ENCODE measurements at places on chromosomes 3 and 15.

GRCh38 chr3:23650371-23651140, 155.2 kb upstream of the UBE2E1 start:
- no peak for DNase-seq

- no peak for DNase-seq
These were observed 3.3 kb upstream of the DCP1A start for GRCh38 chr3:53350652-53351051.

- DNase-seq: no peak
These were observed 43.2 kb upstream of the UBE2E2 start for GRCh38 chr3:23159929-23160328.

DNA sequence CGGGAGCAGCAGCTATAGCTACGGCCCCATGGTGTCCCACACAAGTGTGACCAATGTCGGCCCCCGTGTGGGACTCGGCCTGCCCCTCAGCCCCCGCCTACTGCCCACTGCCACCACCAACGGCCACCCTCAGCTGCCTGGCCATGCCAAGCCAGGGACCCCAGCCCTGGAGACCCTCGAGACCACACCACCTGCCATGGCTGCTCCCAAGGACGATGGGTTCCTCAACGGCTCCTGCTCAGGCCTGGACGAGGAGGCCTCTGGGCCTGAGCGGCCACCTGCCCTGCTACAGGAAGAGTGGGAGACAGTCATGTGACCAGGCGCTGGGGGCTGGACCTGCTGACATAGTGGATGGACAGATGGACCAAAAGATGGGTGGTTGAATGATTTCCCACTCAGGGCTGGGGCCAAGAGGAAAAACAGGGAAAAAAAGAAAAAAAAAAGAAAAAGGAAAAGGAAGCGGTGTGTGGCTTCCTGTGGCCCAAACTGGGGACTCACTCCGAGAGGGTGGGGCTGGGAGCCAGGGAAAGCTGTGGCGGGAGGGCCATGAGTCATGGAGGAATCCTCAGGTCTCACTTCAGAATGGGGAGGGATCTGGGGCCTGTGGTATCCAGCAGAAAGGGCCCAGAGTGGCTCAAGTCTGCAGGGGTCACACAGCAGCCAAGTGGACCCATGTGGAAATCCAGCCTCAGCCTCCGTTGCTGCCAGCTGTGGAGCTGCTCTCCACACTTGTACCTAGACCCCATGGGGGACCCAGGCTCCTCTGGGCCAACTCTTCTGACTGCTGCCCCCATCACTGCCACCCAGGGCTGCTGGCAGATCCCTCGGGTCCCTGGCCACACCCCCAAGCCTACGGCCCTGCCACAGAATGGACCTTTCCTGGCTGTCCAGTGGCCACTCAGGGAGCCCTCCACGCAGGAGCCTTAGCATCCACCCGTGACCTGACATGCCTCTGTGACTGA, 26.1 kb downstream of the PTH1R start:
- DNase-seq: no peak

- no peak for DNase-seq
These were observed 103.8 kb upstream of the ADPGK start for GRCh38 chr15:72887376-72887775.

DNA sequence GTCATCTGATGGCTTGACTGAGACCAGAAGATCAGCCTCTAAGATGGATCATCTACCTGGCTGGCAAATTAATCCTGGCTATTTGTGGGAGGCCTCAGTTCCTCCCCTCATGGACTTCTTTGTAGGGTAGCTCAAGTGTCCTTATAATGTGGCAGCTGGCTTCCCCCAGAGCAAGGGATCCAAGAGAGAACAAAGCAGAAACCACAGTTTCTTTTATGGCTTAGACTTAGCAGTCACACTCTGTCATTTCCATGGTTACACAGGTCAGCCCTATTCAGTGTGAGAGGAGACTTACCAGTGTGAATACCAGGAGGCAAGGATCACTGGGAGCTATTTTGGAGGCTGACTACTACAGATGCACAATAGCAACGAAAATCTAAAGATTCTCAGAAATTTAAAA, 15.3 kb upstream of the ARL14 start:
- DNase-seq: peak; percentile 71

DNA sequence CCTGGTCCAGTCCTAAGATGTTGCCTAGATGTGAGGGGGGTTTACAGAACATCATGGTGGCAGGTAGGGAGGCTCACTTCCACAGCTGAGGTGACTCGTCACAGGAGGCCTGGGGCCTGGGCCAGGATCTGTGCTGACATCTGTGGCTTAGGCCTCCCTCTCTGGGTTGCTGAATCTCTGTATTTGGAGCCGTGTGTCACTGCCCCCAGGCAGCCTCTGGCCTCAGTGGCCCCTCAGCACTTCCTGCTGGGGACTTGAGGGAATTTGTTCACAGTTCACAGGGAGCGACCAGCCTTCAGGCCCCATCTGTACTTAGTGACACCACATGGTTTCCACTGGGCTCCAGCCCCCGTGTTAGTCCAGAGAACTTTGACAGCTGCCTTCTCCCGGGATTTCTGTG, 41.7 kb upstream of the ADAMTSL3 start:
- DNase-seq: no peak

DNA sequence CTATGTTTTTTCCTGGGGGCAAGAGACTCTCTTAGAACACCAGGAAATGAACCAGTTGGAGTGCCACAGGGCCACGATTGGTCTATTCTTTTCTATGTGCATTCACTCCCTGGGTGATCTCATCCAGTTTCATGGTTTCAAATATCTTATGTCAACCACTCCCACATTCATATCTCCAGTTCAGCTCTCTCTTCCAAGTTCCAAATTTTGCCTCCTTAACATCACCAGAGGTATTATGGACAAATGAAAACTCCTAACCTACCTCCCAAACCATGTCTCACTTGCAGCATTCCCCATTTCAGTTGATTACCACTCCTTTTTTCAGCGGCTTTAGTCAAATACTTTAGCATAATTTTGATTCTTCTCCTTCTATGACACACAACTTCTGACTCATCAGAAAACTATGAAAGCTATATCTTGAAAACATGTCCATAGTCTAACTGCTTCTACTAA, 203.1 kb upstream of the SEMA6D start:
- no peak for DNase-seq

- peak; percentile 48 for DNase-seq
These were observed 21.9 kb downstream of the LTF start for GRCh38 chr3:46442576-46443530.

- no peak for DNase-seq
These were observed 793 bp downstream of the SLC30A4 start for GRCh38 chr15:45521596-45522327.

- no peak for DNase-seq
These were observed 145.0 kb downstream of the ARNT2 start for GRCh38 chr15:80549191-80549590.

DNA sequence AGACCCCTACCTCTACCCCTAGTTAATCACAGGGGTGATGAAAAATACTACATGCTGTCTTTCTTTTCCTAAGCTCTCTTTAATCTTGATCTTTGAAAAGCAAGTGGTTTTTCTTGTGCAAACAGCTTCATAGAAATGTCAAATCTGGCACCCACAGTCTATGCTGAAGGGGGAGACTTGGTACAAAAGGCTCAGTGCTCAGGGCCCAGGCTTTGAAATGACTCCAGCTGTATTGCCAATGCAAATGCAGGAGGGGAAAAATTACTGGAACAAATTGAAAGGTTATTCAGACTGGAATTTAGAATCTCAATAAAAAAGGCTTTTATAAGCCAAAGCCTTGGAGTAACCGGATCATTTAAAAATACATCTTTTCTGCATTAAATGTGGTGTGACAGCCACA, 223.9 kb downstream of the LRTM1 start:
- DNase-seq: no peak

- no peak for DNase-seq
These were observed 127.7 kb downstream of the ISL2 start for GRCh38 chr15:76464247-76464646.

DNA sequence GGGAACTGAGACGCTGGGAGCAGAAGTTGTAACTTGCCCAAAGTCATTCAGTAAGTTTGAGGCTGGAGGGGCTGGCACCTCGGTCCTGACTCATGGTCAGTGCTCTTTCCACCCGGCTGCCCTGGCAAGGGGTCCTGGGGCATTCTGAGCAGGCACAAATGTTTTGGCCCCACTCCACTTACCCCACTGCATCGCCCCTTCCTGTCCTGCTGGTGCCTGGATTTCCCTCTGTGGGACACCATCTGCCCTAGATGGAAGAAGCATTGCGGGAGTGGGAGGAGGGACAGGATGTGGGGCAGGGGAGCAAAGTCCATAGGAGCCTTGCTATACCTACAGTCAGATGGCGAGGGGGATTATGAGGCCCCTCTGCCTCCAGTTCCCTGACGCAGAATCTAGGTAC, 4.5 kb downstream of the CORO2B start:
- DNase-seq: no peak

GRCh38 chr15:36263666-36264065, 315.8 kb upstream of the CDIN1 start:
- no peak for DNase-seq

DNA sequence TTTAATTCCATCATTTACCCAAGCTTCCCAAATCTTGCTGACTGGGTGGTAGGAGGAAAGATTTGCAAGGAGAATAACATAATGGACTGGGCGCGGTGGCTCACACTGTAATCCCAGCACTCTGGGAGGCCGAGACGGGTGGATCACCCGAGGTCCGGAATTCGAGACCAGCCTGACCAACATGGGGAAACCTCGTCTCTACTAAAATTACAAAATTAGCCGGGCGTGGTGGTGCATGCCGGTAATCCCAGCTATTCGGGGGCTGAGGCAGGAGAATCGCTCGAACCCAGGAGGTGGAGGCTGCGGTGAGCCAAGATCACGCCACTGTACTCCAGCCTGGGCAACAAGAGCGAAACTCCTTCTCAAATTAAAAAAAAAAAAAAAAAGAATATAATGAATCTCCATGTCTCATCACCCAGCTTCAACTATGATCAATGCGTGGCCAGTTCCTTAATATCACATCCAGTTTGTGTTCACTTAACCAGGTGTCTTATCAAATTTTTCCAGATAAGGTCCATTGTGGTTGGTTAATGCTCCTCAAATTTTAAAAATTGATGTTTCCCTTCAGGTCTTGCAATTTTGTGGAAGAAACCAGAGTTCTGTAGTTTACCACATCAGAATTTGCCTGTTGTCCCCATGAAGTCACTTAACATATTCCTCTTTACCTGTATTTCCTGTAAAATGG, 1.3 kb upstream of the ABCF3 start:
- DNase-seq: no peak

GRCh38 chr3:185818267-185818875, 6.5 kb downstream of the IGF2BP2 start:
- no peak for DNase-seq

Data from NCI-H774 (cell line).